Trophoblast cell (in vitro differentiated cells and primary cell): ENCODE measurements at places on chromosomes 2 and 18.

- no peak for DNase-seq
These were observed 139.2 kb downstream of the CCDC102B start for GRCh38 chr18:68937029-68937599.

DNA sequence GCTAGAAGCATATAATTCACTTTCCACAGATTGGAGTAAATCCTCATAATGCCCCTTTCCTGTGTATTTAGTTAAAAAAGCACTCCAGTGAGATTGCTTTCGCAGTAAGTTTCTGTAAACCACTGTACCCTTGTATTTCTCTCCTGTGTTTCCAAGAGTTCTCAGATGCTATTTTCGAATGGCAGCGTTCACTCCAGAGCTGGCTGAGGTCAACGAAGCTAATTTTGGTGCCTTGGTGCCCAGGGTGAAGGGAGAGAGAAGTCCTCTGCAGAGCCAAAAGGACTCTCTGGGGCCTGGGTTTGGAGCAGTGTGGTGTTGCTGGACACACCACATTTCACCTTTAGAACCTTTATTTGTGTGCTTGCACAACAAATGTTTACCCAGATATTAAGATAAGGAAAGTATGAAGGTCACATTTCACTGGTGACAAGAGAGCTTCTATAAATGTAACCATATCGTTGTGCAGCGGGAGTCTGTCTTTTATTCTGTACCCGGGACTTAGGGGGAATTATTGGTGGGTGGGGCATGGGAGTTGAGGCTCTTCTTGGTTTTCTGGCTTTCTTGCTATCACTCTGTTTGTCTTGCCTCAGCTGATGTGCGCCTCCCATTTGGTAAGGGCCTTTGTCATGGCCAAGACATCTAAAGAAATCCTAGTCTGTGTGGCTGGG lies 9.9 kb downstream of the EPAS1 start:
- DNase-seq, result no peak

DNA sequence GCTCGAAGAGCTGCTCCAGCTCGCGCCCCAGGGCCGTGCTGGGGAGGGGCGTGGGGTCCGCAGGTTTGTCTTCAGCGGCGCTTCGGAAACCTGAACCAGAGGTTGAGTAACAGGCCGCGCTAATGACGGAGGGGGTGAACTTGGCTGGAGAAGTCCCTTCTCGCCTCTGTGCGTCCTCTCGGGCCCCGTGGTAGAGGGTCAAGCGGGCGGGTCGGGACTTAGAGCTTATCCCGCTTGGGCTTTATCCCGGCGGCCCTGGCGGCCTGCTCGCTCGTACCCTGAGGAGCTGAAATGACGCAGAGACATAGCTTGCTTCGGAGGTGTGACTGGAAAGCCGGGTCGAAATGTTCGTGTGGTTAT lies 479 bp downstream of the RNMT start:
- peak; percentile 78 for DNase-seq

DNA sequence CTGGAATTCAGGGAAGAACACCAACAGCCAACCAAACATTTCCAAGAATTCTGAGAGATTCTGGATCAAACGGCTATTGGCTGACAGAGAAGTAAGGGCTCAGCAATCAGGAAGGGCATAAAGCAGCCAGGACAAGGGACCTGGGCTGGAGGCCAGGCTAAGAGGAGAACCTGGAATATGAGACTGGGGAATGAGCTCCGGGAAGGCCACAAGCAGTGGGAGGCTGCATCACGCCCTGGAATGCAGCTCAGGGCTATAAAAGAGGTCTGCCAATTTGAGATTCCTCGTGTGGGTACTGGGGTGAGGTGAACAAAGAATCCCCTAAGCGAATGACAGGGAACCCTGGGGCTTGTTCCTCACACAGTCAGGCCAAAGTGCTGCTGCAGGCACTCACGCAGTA lies 60.4 kb downstream of the ANO7 start:
- DNase-seq, result no peak

DNA sequence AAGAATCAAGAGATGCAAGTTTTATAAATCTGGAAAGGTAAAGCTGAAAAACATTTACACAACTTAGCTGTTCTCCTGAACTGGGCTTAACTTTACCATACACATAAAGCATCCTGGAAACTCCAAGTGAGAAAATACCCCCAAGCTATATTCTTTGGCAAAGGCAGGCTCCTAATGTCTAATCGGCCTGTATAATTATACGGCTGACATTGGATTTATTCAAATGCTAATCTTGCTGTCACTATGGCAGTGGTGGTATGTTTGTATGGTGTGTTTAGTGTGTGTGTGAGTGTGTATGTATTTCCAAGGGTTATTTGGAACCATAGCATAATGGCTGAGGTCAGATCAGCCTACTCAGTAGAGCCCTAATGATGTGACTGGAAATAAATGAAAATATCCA lies 1031.8 kb upstream of the ZEB2 start:
- DNase-seq, result no peak

DNA sequence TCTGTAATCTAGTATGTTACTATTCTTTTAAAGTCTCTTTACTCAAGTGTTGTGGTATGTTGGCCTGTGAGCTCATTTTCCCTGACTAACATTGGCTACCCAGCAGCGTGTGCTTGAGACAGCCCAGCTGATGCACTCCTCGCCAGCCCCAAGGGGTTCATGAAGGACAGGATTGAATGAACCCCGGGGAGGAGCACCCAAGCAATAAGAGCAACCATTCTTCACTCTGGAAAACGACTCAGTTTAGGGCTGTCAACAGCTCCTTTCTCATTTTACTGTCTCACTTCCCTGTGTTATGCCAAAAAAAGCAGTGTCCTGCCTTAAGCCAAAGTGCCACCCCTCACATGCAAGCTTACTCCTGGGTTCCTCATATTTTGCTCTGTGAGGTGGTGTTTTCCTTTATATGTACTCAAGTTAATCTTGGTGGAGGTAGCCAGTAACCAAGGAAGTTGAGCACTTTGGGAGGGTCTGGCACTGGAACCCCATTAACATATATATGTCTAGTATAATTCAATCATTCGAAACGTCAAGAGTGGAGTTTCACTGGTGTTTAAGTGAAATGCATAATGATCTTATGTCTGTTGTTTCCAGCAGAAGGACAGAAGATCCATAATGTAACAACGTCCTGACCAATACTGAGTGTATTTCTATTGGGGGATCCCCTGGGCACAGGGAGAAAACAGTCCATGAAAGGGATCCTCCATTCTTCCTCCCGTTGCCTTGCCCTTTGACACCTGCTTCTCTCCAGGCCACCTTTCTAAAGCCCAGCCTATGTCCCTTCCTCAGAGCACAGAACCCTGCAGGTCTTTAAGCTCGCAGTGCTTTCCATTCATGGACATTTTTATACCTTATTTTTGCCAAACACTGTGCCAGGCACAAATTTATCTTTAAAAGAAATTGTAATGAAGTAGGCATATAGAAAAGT lies 43.2 kb downstream of the ATIC start:
- DNase-seq, result no peak

DNA sequence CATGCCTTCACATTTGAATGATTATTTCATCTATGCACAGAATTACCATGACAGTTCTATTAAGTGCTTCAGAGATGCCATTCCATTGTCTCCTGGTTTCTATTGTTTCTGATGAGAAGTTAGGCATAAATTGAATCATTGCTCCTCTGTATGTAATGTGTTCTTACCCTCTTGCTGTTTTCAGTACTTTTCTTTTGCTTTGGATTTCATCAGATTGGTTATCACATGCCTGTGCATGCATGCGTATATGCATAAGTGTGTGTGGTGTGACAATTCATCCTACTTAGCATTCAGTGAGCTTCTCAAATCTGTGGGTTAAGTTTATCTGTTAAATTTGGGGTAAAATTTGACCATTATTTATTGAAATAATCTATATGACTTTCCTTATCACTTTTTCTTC lies 263.3 kb upstream of the RND3 start:
- peak; percentile 8 for DNase-seq

GRCh38 chr2:157460384-157460837 lies 16.5 kb upstream of the CYTIP start:
- peak; percentile 73 for DNase-seq

DNA sequence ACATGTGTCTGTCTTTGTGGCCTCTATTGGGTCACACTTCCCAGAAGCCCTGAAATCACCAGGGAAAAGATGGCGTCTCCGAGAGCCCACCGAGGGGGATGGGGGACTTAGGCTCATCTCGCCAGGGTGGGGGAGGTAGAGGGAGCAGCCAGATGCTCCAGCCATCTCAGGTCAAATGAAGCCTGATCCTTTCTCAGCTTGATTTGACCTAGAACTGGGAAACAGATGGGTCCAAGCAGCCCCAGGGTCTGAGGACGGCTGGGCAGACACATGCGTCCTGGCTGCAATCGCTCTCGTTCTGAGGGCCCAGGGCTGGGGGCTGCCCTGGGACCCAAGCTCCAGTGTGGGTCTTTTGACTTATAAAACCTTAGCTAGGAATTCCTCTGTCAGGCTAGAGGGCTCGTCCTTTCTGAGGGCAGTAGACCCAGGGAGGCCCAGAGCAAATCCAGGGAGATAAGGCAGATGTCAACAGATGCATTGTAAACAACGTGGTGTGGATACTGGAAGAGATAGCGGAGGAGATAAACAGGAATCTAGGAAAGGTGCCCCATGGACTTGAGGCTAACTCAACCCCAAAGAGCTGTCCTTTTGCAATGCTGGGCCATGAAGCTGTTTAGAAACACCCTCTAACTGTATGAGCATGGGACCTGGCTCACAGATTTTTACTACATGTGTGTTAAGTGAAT lies 127.7 kb downstream of the MYCN start:
- no peak for DNase-seq

- DNase-seq, result peak; percentile 84
These were observed 115.2 kb downstream of the TTC32 start for GRCh38 chr2:19786408-19787058.

DNA sequence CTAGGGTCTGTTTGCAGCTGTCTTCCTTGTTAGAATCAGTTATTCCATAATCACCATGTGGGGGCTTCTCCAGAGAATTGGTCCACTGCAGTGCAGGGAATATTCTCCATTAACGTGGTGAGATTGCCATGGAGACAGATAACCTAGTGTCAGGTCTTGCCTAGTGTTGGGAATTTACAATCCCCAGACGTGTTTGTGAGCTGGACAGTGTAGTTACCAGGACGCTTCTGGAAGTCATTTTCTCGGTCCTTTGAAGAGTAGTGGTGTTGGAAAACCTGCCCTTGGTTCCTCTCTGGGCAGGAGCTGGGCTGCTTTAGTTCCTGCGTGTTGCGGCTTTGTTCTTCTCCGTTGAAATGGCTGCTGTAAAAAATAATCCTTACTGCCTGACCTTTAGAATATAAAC lies 68.8 kb upstream of the LYPD6B start:
- no peak for DNase-seq

GRCh38 chr2:126657148-126657635 lies 1.2 kb downstream of the GYPC start:
- DNase-seq, result no peak

DNA sequence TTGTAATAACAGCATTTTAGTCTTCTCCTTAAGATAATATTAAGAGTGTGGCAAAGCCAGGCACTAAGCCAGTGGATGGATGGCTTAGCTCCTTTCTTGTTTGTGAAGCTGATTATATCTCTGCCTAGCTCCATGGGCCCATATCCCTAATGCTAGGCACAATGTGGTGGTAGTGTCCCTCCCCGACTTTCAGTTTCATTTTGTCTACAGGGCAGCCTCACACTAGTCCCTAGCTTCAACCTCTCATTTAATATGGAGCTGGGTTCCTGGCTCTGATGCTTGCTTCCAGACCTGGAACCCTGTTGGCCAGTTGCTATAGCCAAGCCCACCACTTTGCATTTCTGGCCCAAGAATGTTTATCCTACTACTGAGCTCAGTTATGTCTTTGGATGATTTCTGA lies 437.0 kb upstream of the MEIS1 start:
- no peak for DNase-seq

DNA sequence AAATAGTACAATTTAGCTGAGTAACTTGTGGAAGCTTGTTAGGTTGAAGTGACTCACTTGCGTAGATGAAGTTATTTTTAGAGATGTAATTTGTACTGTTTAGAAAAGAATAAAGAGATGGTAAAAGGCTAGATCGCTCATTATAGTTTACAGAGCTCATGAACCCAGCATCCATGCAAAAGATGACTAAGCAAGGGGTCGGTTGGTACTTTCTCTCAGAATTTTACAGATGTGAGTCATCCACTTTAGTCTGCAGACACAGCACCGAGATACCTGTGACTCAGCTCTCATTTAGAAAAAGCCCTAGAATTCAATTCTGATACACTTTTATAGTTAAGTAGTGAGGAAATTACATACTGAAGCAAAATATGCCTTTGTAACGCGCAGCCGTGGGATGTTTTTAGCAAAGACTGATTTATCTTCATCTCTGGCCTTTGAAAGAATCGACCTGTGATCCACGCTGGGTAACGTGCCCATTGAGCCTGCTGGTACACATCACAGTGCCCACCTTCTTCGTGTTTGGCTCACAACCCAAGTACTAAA lies 116.5 kb upstream of the FOSL2 start:
- peak; percentile 31 for DNase-seq

DNA sequence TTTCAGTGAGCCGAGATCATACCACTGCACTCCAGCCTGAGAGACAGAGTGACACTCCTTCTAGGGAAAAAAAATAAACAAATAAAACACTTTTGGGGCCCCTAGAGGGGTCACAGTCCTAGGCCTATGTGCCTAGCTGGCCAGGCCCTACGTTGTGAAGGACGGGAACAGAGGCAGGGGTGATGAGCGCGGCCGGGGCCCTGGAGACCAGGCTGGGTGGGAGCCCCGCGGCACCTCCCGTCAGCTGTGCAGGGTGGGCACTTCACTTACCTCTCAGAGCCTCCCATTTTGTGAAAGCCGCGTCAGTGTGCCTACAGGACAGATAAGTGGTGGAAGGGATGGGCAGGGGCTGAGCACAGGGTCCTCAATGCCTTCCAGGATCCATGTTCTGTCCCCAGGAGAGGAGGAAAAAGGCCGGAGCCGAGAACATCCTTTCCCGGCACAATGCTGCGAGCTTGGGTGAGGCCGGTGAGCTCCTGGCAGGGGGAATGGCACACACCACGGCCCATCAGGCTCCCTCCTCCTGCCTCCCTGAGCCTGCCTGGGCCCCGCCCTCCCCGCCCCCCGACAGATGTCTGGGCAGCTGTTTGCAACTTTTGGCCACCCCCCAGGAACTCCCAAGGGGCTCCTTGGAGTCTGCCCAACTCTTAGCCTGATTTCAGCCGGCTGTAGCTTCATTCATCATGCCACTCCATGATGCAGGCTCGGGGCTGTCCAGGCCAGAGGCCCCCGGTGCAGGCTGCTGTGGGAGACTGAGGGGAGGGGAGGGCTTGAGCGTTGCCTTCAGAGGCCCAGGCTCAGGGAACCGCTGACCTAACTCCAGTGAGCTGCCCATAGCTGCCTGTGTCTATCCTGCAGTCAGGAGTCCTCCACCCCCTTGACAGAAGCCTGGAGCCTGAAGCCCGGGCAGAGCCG lies 196.5 kb downstream of the TFCP2L1 start:
- DNase-seq, result no peak

GRCh38 chr18:13043066-13043465 lies 51.9 kb downstream of the CEP192 start:
- DNase-seq, result no peak
